ENCODE measurements at places on chromosomes 5 and 9.

DNA sequence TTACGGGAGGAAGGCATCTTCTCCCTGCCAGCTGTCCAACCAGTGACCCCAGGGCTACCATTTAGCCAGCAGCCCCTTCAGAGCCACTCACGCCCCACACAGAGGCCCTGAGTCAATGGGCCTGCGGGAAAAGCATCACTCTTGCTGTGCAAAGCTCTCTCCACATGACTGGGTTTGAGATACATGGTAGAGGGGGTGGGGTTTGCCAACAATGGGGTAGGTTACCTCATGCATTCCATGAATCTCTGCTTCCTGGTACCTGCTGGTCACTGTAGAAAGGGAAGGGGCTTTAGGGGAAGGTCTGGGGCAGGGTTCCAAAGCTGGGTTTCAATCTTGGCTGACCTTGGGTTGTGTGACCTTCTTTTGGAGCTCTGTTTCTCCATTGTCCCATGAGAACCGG is 22.9 kb upstream of the TTLL11 start:
- DNase-seq, result no peak

GRCh38 chr9:4152876-4153275 is 147.0 kb downstream of the GLIS3 start:
- no peak for DNase-seq

DNA sequence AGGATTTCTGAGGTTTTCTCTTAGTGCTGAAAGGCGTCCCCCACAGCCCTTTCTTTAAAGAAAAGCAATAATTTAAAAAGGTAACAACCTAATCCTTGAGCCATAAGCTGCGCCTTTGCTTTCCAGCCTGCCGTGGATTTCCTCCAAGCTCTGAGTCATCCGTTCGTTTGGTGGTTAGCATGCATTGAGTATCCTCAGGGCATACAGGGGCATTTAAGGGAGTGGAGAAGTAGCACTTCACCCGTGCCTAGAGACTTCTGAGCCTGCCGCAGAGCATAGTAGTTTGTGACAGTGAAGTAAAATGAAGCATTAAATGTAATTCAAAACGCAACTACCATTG is 892 bp upstream of the TNC start:
- DNase-seq, result no peak

DNA sequence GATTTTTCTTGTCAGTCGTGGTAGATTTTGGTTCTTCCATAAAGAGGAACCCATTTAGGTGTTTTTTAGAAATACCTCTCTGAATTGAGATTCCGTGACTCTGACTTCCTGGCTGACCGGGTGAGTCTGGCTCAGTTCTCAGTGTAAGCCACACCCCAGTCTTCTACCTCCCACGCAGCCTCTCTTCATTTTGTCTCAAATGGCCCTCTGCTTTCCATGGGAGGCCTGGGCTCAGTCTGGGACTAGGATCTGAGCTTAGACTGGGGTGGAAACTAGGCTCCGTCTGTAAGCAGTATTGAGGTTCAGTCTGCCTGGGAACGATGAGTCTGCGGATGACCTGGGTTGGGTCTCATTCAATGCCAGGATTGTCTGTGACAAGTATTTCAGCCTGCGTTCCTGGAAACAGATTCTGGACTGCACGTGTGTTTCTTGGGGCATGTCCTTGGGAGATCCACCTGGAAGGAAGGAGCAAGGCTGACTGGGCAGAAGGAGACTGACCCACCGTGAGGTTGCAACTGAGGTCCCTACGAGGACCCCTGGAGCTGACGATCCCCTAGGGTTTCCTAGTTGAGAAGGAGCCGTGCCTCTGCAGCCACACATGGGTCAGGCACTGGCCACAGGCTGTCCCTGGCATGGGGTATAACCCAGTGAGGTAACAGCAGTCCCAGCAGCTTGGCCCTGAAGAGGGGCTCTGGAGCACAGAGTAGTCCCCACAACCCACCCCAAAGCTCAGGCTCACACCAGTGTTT is 12.4 kb upstream of the CRB2 start:
- no peak for DNase-seq

- no peak for DNase-seq
These were observed 50.9 kb downstream of the VCAN start for GRCh38 chr5:83522446-83522845.

DNA sequence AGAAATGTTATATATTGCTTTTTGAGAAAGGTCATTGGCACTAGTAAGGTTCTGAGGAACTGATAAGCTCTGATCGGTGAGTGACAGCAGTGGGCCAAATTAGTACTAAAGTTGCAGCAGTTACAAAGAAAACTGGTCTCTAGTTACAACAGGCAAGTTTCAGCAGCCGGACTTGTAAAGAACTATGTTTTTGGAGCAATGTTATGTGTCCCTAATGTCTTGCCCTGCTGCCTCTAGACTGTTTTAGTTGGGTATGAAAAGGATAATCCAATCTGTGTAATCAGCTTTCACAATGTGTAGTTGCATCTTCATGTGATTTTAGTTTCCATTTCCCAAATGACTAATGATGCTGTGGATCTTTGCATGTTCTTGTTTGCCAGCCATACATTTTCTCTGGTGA is 113.5 kb downstream of the CAMK4 start:
- DNase-seq, result no peak

DNA sequence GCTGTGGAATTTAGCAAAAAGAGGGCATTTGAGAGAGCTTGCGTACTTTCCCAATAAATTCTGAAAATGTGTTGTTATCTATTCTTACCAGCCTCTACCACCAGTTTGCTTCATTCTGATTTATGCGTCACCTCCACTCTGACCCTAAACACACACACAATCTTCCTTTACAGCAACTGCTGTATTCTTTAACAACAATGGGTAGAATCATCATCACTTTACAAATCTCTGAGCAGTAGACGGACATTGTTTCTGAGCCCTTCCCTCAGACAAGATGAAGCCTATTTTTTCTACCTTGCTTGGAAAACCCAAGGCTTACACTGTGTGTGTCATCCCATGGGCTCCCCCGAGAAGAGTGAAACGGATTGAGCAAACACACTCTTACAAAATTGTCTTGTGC is 83.1 kb upstream of the RASA1 start:
- DNase-seq, result no peak

- no peak for DNase-seq
These were observed 619.0 kb downstream of the CDH18 start for GRCh38 chr5:19369048-19369447.

- no peak for DNase-seq
These were observed 39.0 kb downstream of the ERGIC1 start for GRCh38 chr5:172872997-172873491.

GRCh38 chr9:96253059-96253696 is 48.8 kb downstream of the HSD17B3 start:
- DNase-seq, result no peak

DNA sequence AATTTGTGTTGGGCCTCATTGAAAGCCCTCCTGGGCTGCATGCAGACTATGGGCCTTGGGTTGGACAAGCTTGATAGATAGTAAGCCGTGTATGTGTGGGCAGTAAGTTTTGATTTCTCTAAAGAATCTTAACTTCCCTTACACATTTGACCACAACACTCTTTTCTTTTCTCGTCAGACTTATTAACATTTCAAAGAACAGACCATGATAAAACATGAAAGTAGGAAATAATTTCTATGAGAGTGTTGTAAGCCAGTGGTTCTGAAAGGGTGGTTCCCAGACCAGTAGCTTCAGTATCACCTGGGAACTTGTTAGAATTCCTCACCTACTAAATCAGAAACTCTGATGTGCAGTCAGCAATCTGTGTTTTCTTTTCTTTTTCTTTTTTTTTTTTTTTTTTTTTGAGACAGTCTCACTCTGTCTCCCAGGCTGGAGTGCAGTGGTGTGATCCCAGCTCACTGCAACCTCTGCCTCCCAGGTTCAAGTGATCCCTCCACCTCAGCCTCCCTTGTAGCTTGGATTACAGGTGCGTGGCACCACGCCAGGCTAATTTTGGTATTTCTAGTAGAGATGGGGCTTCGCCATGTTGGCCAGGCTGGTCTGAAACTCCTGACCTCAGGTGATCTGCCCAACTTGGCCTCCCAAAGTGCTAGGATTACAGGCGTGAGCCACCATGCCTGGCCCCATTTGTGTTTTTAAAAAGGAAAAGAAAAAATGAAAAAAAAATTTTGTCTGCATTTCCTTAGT is 20.0 kb upstream of the GCNT1 start:
- DNase-seq, result no peak

GRCh38 chr9:113598451-113598850 is 134.9 kb downstream of the RGS3 start:
- no peak for DNase-seq

DNA sequence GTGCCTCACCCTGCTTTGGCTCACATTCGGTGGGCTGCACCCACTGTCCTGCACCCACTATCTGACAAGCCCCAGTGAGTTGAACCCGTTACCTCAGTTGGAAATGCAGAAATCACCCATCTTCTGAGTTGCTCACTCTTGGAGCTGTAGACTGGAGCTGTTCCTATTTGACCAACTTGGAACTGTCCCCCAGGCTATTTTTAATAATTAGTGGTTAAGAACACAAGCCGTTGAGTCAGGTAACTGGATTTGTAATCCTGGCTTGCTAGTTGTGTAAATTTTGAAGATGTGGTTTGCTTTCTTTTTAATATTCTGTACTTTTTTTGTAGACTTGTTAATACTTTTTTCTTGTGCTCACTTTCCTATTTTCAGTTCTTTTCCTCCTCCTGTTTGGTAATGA is 81.2 kb downstream of the CNTLN start:
- DNase-seq, result no peak

GRCh38 chr5:27854243-27854852 is 816.0 kb upstream of the CDH9 start:
- no peak for DNase-seq

DNA sequence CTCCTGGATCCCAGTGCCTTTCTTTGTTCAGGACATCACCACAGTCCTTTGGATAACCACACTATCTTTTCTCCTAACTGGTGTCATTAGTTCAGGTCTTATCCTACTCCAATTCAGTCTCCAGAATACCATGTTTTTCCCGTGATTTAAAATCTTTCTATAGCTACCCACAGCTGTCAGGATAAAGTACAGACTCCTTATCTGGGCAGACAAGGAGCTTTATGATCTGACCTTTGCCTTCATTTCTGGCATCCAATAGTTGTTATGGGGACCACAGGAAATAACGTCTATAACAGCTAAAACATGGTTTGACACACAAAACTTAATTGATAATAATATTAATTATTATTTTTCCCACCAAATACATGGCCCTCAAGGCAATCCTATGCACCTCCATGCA is 125.6 kb downstream of the ARL15 start:
- no peak for DNase-seq

GRCh38 chr5:98573834-98574320 is 199.6 kb upstream of the RGMB start:
- DNase-seq, result no peak

GRCh38 chr5:10505517-10506095 is 58.3 kb upstream of the ANKRD33B start:
- peak; percentile 65 for DNase-seq

DNA sequence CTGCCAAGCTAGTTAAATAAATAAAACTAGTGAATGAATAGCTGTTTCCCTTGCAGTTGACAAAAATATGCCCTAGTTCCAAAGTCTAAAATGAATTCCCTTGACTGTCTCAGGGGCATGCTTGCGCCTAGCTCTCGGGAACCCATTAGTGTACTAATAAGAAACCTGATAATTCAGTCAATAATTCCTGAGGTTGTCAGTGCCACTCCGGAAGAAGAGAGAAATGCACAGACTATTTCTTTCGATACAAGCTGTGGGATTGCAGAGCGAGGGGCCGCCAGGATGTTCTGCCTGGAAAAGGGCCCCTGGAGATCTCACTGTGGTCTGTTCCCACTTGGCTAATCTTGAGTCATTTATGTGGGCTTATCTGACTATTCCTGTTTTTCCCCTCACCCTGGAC is 56.4 kb upstream of the LARP1 start:
- DNase-seq, result no peak
